Progenitor cell of endocrine pancreas (in vitro differentiated cells): ENCODE measurements at places on chromosomes 16 and 17.

- no peak for DNase-seq
Measured at GRCh38 chr16:78289844-78290277, 190.4 kb downstream of the WWOX start.

DNA sequence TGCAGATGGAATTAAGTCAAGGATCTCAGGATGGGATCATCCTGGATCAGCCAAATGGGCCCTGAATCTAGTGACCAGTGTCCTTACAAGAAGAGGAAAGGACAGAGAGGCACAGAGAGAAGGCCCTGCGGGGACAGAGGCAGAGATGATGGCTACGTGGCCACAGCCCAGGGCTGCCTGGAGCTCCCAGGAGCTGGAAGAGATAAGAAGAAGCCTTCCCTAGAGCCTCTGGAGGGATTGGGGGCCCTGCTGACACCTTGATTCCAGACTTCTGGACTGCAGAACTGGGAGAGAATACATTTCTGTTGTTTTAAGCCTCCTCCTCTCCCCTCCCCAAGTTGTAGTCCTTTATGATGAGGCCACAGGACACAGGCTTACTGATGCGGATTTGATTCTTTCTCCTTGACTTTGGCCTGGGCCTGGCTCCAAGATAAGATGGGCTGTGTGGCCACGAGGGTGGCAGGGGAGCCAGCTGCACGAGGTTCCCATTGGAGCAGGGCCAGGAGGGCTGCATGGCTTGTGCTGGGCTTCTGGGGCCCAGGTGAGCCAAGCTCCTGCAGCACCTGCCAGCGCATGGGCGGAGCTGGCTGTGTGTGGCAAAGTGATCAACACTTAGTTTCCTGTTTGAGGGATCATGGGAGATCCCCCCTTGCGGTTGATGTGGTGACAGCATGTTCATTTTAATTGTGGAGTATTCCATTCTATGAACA is 146.1 kb downstream of the IRF8 start:
- DNase-seq = no peak

DNA sequence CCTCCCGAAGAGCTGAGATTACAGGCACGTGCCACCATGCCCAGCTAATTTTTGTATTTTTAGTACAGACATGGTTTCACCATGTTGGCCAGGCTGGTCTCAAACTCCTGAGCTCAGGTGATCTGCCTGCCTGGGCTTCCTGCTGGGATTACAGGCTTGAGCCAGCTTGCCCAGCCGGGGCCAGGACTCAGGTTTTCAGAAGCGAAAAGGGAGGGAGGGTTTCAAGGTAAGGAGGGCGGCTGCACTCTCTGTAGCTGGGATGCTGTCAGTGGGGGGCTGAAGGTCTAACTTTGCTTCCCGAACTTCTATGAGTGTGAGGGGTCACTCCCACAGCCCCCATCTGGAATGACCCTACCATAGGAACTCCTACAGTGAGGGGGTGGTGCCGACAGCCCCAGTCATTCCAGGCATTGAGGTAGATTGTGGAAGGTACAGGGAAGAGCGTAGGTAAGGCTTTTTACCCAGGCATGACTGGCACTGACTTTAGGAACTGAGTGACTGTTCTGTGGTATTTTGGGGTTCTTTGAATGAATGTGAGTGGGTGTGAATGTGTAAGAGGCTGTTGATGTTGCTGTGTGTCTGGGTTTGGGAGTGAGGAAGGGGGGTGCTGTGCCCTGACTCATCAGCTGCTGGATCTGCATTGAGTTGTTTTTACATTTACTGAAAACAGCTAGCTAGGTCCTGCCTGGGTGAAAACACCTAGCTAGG is 3.8 kb upstream of the C1QL1 start:
- DNase-seq = no peak

- no peak for DNase-seq
Measured at GRCh38 chr16:86065711-86066110, 166.7 kb downstream of the IRF8 start.

DNA sequence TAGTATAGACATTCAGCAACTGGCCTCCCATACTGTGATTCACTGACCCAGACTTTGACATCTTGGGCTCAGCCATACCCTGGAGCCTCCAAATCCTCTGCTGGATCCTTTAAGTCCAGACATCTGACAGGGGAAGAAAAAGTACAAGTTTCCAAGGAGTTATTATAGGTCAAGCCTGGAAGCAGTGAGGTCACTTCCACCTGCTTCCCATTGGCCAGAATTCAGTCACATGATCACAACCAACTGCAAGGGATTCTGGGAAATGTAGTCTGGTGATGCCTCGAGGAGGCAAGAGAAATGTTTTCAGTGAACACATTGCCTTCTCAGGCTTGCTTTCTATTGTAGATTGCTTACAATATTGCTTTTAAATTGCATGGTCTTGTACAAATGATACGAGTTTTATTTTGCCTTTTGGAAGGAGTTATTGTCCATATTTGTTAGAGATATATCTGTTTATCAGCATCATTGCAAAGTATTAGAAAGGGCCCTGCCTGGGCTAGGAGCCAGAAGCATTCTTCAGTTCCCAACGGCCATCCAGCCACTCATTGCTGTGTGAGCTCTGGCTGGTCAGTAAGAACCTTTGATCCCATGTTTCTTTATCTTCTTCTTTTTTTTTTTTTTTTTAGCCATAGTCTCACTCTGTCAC is 696.9 kb downstream of the WWOX start:
- DNase-seq = no peak

GRCh38 chr17:12642034-12642433 is 23.7 kb upstream of the MYOCD start:
- DNase-seq = no peak

DNA sequence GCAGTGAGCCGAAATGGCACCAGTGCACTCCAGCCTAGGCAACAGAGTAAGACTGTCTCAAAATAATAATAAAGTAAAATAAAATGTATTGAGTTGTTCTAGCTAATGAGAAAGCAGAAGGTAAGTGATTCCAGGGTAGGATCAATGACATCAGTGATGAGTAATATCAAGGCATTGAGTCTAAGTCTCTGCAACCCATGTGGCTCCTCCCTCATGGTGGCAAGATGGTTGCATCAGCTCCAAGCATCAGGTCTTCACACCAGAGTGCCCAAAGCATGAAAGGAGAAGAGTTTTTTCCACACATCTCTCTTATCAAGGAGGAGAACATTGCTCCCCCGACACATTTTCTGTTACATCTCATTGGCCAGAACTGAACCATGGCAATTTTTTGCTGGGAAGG is 34.8 kb upstream of the GAS7 start:
- DNase-seq = no peak

DNA sequence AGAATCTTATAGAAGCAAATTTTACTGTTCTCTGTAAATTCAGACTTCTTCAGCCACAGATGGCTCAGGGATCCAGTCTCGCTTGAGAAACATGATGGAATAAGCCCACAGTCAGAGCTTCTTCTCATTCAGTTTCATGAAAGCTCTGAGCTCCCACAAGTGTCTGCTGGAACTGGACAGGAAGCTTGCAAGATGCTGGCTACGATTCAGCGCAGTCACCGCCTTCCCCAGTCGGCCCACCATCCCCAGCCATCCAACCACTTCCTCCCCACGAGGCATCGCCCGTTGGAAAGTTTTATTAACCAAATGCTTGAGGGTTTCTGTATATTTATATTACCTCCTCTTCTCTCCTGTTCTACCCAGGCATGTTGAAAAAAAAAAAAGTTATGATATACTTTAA is 171.7 kb downstream of the ZFHX3 start:
- no peak for DNase-seq

- DNase-seq = no peak
Measured at GRCh38 chr16:77788181-77789084, at the start of gene VAT1L. Gene VAT1L, plus strand, starts transcription at chr16:77788564. Its CDS starts 119 bp downstream, at chr16:77788683.

- no peak for DNase-seq
Measured at GRCh38 chr17:41678907-41679739, 9.6 kb upstream of the EIF1 start.
